Mesenchymal stem cell (in vitro differentiated cells and primary cell): ENCODE measurements at places on chromosomes 16 and 17.

DNA sequence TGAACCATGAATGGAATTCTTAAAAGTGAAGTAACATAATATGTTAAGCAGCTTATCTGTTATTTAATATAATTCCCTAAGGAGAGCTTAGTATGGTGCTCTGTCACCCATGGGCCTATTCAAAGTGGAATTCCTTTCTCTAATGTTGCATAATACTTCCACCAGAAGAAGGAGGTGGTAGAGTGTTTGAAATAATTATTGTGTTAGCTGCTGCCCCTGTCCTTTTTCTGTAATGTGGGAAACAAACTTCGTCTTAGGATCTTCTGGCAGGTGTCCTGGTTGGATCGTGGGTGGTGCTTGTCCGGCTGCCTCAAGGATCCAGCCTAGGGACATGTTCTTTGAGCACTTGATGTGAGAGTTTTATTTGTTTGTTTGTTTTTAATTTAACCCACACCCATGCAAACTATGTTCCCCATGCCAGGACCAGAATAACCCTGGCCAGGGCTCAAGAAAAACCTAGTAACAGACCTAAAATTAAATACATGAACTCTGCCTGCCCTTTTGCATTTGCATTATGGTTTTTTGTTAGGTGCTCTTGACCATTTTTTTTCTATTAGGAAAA is 46.1 kb downstream of the ZNRF1 start:
- peaks cover 4% of the 10 kb centered on the region for H3K4me1 ChIP-seq
- H3K27ac ChIP-seq, result no peak overlapping the region
- H3K4me3 ChIP-seq, result no peak overlapping the region

DNA sequence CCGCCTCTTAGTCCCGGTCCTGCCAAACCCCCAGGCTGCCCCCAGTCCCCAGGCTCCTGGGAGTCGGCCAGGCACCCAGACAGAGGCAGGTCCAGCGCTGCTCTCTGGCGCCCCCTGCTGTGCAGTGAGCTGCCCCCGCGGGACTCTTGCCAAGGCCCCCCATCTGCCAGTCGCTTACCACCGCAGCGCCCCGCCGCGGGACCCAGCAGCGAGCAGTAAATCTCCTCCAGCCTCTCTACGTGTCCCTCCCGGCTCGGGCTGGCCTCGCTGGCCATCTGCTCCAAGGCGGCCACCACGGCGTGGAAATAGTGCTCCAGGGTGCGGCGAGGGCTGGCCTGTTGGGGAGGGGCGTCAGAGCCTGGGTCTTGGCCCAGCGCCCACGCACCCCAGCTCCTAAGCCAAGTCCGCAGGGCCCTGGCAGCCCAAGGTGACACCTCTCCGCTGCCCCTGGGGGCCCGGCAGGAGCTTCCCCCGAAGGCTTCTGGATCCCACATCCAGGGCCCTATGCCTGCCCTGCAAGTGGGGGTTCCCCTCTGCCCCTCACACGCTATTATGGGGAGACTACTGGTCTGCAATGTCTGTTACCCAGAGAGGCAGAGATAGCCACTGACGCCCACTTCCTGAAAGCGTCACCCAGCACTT is 33.7 kb upstream of the MFSD6L start:
- no peak overlapping the region for H3K27ac ChIP-seq
- DNase-seq, result no peak
- no peaks in the 10 kb centered on the region for H3K36me3 ChIP-seq
- no peak overlapping the region for H3K4me3 ChIP-seq
- H3K27me3 ChIP-seq, result peaks cover 54% of the 10 kb centered on the region
- peaks cover 15% of the 10 kb centered on the region for H3K4me1 ChIP-seq

DNA sequence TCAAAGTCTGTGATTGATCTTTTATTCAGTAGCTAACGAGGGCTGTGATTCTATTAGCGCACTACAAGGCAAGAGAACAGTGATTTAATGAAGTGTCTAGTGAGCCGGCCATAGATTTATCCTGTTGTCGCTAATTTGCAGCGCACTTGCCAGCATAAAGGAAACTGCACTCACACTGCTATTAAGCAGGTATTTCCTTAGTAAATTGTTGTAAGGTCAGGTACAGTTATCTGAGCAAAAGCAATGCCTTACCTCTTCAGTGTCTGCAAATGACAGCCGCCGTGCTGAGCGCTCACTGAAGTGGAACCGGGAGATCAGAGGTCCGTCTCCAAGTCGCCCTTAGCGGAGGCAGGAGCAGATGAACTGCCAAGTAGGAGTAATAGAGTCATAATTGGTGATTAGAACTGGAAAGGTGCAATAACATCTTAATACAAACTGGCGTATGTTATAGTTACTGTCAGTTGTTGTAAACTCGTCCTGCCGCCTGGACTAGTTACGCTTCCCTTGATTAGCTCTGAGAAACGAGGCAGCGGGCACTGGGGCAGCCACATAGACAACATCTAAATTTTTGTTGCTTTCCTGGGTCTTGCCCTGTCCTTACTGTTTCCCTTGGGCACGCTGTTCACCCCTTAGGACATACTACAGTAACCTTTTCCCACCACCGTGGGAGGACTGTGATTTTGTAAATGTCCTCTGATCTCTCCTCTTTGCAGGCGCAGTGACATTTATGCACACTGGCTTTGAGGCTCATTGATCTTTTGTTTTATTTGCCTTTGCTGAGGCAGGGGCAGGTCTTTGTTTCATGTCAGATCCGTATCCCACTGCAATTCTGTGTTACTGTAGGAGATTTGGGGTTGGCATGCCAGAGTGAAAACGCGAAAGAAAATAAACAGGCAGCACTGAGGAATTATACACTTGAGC is 363.1 kb downstream of the WWOX start:
- no peaks in the 10 kb centered on the region for H3K27me3 ChIP-seq
- peaks cover 11% of the 10 kb centered on the region for H3K4me1 ChIP-seq
- peak overlapping the region; percentile 69 for H3K27ac ChIP-seq
- no peak for DNase-seq
- H3K4me3 ChIP-seq, result no peak overlapping the region

- peaks cover 34% of the 10 kb centered on the region for H3K4me1 ChIP-seq
- H3K36me3 ChIP-seq, result peaks cover 49% of the 10 kb centered on the region
- DNase-seq, result peak; percentile 44
- no peak overlapping the region for H3K4me3 ChIP-seq
- no peak overlapping the region for H3K27ac ChIP-seq
Measured at GRCh38 chr16:57379579-57379978, 7.3 kb downstream of the CX3CL1 start.

GRCh38 chr17:42193216-42193968 is 902 bp downstream of the GHDC start:
- peaks cover 6% of the 10 kb centered on the region for H3K4me1 ChIP-seq
- no peaks in the 10 kb centered on the region for H3K27me3 ChIP-seq
- no peak overlapping the region for H3K4me3 ChIP-seq
- no peak for DNase-seq

GRCh38 chr17:17022011-17022410 is 20.2 kb upstream of the MPRIP start:
- peaks cover 5% of the 10 kb centered on the region for H3K27me3 ChIP-seq
- H3K36me3 ChIP-seq, result no peaks in the 10 kb centered on the region
- H3K27ac ChIP-seq, result no peak overlapping the region
- DNase-seq, result no peak

- peaks cover 76% of the 10 kb centered on the region for H3K36me3 ChIP-seq
- H3K4me3 ChIP-seq, result no peak overlapping the region
- H3K27me3 ChIP-seq, result no peaks in the 10 kb centered on the region
Measured at GRCh38 chr17:42667088-42667951, 8.2 kb downstream of the TUBG2 start.

- no peak overlapping the region for H3K4me3 ChIP-seq
- H3K27ac ChIP-seq, result no peak overlapping the region
- H3K36me3 ChIP-seq, result peaks cover 29% of the 10 kb centered on the region
- no peak for DNase-seq
- peaks cover 24% of the 10 kb centered on the region for H3K4me1 ChIP-seq
- H3K27me3 ChIP-seq, result no peaks in the 10 kb centered on the region
Measured at GRCh38 chr17:42548993-42549755, 3.5 kb upstream of the HSD17B1 start.

- no peaks in the 10 kb centered on the region for H3K36me3 ChIP-seq
- no peak for DNase-seq
- no peaks in the 10 kb centered on the region for H3K27me3 ChIP-seq
Measured at GRCh38 chr17:802901-803881, 21.0 kb downstream of the MRM3 start.

DNA sequence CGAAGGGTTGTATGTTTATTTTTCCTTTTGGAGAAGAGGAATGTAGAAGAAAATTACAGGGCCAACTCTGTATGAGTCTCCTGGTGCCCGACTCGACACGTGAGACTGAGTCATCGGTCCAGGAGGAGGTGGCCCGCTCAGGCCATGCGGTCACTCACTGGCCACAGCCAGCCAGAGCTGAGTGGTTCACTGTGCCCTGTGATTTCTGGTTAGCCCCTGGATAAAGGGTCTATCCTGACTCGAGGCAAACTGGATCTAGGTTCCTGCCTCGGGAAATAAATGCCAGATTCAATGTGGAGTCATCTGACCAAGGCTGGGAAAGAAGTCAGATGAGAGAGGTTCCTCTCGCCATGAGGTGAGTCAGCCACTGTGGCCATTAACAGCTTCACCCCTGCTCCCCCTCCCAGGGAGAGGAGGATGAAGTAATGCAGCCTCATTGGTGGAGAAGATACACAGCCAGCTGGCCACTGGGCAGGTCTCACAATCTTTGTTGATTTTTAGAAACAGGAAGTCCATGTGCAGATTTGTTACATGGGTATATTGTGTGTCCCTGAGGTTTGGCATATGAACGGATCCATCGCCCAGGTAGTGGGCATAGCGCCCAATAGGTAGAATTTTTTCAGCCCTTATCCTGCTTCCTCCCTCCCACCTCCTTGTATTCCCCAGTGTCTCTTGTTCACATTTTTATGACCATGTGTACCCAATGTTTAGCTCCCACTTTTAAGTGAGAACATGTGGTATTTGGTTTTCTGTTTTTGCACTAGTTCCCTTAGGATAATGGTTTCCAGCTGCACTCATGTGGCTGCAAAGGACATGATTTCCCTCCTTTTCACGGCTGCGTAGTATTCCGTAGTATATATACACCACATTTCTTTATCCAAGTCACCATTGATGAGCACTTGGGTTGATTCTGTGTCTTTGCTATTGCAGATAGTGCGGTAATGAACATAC is 21.7 kb upstream of the USP36 start:
- DNase-seq, result peak; percentile 99
- peaks cover 14% of the 10 kb centered on the region for H3K36me3 ChIP-seq
- H3K27me3 ChIP-seq, result no peaks in the 10 kb centered on the region

DNA sequence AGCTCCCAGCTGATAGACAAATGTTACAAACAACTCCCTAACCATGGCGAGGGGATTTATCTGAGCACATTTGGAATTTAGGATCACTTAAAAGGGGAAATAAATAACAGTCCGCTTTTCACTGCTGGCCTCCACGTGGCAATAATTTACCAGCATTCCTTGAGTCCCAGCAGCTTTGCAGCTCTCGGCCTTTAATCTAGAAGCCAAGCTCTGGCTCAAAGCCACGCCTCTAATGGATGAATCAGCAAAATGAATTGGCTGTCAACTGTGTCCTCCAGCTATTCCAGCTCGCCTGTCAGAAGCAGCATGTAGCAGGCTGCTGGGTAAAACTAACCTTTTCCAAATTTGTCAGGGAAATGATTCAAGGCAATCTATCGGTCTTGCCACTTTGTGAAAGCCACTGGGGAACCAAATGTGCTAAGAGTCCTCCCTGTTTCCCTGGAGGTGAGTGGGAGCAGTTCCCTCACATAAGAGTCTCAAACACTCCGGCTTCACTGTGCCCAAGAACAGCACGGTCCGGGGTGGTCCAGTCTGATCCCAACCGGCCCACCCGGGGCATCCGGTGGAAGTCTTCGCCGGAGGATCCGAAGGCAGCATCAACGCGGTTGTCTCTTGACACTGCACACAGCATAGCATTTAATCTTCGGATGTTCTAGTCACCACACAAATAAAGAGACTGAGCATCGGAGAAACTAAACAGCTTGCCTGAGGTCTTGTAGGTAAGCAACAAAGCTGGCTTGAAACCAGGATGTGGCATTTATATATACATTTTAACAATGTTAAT is 143.3 kb downstream of the PARN start:
- H3K4me1 ChIP-seq, result peaks cover 25% of the 10 kb centered on the region
- DNase-seq, result peak; percentile 92
- H3K27me3 ChIP-seq, result no peaks in the 10 kb centered on the region
- peaks cover 10% of the 10 kb centered on the region for H3K36me3 ChIP-seq
- H3K4me3 ChIP-seq, result peak overlapping the region; percentile 67
- H3K27ac ChIP-seq, result peak overlapping the region; percentile 89

DNA sequence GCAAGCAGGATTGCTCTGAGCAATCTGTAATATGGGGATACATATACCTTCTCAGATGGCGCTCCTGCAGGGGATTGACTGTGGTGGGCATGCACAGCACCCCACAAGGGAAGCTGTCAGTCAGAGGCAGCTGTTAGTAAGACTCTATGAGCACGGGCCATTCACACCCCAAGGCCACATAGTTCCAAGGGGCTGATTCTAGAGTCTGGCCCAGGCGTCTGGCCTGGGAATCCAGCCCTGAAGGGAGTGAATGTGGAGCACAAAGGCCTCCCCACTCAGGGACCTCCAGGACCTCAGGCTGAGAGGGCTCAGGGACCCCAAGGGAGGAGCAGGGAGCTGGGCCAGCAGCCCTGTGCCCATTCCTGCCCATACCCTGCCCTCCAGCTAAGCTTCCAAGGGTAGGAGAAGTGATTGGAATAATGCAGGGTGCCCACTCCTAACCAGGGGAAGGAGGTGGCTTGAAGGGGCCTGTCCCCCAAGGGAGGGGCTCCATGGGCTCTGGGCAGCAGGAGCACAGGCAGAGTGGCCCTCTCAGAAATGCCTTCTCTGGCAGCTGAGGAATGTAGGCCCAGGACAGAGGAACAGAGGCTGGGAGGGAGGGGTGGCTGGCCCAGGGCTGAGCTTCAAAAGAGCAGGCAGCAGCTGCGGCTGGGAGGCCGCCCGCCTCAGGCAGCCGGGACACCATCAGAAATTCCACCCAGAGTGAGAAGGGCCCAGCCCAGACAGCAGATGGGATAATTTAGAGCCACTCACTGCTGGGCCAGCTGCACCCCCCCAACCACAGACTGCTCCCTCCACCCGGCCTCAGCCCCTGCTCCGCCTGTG is 48.9 kb upstream of the MRPS23 start:
- peaks cover 4% of the 10 kb centered on the region for H3K36me3 ChIP-seq
- DNase-seq, result peak; percentile 83
- peaks cover 55% of the 10 kb centered on the region for H3K4me1 ChIP-seq

GRCh38 chr17:67044940-67045339 is 586 bp downstream of the CACNG1 start:
- no peak for DNase-seq
- no peaks in the 10 kb centered on the region for H3K4me1 ChIP-seq
- no peak overlapping the region for H3K27ac ChIP-seq

GRCh38 chr17:72422505-72423285 is 301.9 kb downstream of the SOX9 start:
- H3K27me3 ChIP-seq, result no peaks in the 10 kb centered on the region
- H3K36me3 ChIP-seq, result peaks cover 26% of the 10 kb centered on the region
